ENCODE measurements at places on chromosomes 2 and 18. TPM values are rescaled to one million over a fixed set of nuclear protein-coding genes. Genes with fewer than 3 reads are reported as not detected.

GRCh38 chr18:2070631-2071030, 500.7 kb downstream of the METTL4 start:
- DNase-seq: no peak

DNA sequence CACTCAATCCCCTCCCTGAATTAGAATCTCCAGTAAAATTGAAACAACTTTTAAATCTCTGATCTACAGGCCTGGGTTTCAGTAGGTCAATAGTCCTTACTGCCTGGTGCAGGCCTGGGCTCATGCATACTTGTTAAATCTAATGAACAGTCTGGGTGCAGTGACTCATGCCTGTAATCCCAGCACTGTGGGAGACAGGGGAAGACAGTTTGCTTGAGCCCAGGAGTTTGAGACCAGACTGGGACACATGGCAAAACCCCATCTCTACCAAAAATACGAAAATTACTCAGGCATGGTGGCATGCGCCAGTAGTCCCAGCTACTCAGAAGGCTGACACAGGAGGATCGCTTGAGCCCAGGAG, 94.7 kb upstream of the SP3 start:
- no peak for DNase-seq

DNA sequence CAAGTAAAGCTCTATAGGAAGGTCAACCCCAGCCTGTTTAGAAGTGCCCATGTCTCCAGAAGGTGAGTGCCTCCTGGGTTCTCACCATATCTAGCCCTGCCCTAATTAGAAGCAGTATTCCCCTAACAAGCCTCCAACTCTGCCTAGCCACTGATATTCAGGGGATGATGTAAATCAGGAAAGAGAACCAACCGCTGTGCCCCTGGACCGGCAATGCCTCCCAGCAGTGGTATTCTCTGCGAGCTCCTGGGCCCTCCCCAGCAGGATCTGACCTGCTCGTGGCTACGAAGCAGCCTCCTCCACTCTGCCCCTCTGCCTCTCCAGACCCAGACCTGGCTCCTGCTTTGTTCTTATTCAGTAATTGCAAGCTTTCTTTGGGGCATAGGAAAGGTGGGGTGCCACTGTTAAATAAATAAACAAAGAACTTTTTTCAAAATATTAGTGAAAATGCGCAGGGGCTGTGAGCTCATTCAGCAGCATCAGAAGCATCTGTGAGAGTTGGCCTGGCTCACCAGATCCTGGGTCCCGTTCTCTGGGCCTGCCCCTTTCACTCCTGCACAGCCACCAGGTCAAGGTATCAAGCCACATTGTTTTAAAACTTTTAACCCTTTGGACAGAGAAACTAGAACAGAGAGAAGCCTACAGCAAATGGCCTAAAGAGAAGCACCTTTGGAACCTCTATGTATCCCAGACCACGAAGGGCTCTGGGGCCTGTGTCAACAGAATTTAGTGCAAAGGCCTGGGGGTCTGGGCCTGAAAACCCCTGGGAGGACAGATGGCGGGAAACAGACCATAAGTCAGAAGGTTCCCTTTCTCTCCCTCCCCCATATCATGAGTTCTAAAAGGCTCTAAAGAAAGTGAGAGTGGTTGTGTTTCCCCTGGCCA, 11.9 kb downstream of the MREG start:
- DNase-seq: no peak

GRCh38 chr2:26246818-26247217, 2.1 kb downstream of the HADHB start:
- no peak for DNase-seq

GRCh38 chr2:68653538-68653982, 10.2 kb downstream of the PROKR1 start:
- peak; percentile 61 for DNase-seq

DNA sequence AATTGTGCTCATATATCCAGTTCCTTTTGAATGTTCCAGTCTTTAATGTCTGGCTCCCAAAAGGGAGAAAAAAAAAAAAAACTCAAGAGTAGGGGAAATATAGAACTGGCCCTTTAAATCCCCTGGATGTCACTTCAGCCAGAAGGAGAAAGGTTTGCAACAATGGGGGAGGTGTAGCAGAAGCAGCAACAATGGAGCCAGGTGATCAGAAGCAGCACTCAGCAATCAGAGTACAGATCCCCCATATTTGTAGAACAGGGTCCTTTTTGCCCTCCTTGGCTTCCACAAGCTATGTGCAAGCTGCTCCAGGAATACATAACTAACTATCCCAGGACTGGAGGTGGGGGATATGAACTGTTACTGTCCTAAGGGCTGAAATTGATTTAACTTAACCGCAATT, 25.8 kb upstream of the ZNF397 start:
- no peak for DNase-seq

DNA sequence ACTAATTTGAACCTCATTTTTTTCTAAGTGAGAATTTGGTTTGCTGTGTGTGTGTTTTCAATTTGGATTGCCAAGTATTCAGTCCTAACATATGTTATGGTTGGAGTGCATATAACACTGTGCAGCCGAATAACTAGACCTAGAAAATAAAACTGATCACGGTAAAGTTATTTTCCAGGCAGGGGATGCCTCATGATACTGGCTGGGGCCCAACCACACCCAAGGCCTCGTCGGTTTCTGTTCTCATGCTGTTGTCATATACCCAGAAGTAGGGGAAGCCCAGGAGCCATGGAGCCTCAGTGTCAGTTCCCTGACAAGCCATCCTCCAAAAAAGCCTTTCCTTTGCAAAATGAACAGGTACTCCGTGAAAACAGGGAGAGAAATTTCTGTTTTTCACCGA, 160.2 kb downstream of the GBX2 start:
- DNase-seq: no peak

Gene BZW1
- total RNA-seq: 282 TPM

DNA sequence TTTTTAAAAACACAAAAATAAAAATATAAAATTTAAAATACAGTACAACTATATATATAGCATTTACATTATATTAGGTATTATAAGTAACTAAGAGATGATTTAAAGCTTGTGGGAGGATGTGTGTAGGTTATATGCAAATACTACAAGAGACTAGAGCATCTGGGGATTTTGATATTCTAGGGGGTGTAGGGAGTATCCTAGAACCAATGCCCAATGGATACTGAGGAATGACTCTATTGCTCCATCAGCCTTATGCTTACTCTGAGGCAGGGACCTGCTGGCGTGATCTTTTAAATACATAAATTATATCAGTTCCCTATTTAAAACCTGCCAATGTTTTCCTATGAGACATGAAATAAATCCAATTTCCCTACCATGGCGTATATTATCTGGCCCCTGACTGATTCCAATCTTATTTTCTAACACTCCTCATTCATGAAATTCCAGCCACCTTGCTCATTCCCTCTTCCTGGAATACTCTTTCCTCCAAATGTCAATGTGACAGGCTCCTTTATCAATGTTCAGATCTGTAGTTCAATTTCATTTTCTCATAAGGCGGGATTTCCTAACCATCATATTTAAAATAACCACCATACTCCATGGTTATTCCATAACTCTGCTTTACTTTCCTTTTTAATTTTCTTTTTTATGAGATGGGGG, 22.2 kb downstream of the SP3 start:
- no peak for DNase-seq

DNA sequence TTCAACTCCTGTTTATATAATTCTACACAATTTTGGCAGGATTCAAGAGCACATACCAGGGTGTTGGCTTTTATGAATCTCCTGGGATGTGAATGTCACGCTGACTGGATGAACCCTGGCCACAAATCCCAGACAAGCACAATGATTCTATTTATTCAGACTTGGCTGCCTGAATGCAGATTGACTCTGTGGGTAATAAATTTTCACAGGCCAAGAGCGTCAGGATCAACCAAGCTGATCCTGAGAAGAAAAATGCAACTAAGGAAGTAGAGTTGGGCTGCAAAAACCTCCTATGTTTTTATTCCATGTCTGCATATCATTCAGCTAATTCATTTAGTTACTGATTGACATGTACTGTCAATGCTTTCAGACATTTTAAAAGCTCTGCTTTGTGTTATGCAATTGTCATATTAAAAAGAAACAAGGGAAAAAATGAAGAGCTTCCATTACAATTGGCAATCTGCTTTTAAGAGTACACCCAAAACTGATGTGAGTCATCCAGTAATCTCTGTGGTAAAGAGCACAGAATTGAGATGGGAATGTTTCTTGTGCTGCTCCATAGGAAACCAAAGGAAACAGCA, 173.0 kb upstream of the REV1 start:
- DNase-seq: no peak

Data from sciatic nerve (tissue), 2 donors.